Suppressor macrophage (primary cell): ENCODE measurements at places on chromosomes 5 and 9.

- DNase-seq, result no peak
Measured at GRCh38 chr5:142276517-142276916, 48.3 kb downstream of the SPRY4 start.

GRCh38 chr9:3517377-3518048, 8.3 kb downstream of the RFX3 start:
- peak; percentile 12 for DNase-seq

DNA sequence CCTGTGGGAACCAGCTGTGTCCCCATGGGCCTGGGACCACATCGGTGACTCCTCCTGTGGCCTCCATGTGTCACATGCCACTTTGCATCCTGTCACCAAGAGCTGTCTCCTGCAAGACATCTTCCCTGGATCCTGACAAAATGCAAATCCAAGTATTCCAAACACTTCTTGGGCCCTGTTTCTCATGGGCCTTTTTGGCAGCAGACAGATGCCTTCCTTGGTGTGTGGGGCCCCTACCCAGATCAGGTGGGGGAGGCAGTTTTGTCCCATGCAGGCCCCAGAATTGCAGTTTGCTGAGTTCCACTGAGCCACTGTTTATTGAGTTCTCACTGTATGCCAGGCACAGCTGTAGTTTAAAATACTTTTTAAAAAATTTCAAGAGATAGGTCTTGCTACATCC, 62.5 kb upstream of the GABRP start:
- DNase-seq, result no peak

- no peak for DNase-seq
Measured at GRCh38 chr9:121301881-121302286, 33.9 kb downstream of the GSN start.

DNA sequence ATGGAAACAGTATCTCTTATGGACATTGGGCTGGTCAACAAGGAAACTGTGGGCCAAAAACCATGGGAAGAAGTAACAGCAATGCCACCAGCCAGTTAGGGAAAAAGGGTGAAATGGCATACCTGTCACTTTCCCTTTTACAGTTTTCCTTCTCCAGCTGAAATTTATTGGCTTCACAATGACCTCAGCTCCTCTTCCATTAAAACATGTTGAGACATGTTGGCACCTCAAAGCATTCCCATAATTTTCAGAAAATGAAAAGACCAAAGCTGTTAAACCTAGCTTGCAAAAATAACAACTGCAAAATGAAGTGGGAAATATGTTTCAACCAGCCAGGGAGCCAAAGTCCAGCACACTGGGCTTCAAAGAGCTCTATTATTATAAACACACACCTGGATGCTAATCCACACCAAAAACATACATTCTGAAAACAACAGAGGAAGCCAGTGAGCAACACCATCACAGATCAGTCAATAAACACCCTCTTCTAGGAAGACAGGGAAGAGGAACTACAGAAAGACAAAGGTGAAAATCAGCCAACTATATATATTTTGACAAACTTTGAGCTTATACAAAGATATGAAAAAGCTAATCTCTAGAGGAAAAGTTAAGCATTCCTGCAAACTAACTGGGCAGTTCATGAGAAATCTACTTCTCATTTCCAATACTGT, 78.4 kb upstream of the PTGER4 start:
- DNase-seq, result no peak

- no peak for DNase-seq
Measured at GRCh38 chr5:149881874-149882273, 62.7 kb downstream of the PDE6A start.

- no peak for DNase-seq
Measured at GRCh38 chr9:7980691-7981289, 181.2 kb upstream of the DMAC1 start.

GRCh38 chr9:81321551-81321950, 367.8 kb downstream of the TLE1 start:
- no peak for DNase-seq

DNA sequence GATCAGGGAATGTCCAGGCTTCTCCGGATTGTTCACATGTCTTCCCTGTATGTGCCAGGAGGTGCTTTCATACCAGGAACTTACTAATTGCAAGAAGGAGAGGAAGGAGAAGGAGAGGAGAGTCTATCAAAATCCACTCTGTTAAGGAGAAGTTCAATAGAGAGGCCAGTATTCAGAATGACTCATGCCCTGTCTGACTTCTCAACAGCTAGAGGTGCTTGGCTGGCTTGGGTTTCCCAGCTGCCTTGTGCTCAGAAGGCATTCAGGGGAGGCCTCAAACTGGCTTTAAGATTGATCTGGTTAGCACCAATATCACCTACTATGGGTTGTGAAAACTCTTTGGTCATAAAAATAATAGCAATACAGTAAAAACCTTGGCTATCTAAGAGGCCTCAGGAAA, 167.9 kb upstream of the GLRA1 start:
- DNase-seq, result no peak

DNA sequence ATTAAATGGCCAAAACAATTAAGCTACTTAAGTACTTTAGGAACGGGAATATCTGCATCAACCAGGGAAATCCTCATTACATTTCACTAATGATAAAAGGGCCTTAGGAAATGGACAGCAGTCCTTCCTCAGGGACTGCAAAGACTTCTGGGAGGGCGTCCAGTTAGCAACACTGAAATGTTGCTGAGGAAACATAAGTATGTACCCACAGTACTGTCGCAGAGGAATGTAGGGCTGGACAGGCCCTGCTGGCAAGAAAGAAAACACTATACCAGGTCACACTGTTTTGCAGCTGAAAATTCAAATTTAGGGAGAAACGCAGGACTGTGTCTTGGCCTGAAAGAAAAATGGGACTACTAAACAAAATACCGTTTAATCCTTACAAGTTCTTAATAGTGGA, 1.3 kb downstream of the C5orf15 start:
- no peak for DNase-seq

DNA sequence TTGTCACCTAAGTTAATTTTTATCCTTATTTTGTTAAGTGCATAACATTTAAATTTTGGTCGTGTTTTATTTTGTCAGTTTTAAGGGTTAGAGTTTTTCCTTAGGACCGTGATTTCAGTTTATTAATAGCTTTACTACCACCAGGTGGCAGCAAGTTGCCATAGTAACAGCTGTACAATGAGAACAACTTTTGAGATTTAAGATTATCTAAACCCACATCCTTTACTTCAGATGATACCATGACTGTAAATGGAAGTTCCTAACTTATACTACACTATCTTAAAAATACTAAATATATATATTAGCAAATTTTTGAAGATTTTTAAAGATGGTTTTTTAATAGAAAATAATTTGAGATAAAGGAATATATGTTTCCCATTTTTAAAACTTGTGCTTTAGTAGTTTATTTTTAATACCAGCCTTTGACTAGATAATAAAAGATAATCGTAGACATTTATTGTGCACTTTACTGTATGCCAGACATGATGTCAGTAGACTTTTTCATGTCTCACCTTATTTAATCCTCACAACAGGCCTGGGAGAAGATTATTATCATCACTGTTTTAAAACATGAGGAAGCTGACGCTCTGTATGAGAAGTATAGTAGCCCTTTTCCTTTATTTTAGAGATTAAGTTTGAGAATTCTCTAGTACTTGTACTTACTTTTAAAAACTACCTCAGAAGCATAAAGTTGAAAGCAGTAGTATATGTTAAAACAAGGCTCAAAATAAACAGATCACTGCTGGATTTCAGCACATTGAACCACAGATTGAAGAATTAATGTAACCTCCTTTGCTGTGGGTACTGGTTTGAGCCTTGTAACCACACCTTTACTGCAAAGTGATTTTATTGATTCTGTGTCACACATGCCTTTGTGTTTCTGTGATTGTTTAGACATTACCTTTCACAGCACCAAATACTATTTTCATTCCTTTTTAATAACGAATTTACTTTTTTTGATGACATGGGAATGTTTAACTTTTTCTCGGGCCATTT, 27.5 kb downstream of the SREK1 start:
- peak; percentile 70 for DNase-seq

GRCh38 chr9:87524061-87524460, 26.4 kb downstream of the DAPK1 start:
- DNase-seq, result no peak

GRCh38 chr9:32503008-32503407, 23.0 kb downstream of the RIGI start:
- no peak for DNase-seq

DNA sequence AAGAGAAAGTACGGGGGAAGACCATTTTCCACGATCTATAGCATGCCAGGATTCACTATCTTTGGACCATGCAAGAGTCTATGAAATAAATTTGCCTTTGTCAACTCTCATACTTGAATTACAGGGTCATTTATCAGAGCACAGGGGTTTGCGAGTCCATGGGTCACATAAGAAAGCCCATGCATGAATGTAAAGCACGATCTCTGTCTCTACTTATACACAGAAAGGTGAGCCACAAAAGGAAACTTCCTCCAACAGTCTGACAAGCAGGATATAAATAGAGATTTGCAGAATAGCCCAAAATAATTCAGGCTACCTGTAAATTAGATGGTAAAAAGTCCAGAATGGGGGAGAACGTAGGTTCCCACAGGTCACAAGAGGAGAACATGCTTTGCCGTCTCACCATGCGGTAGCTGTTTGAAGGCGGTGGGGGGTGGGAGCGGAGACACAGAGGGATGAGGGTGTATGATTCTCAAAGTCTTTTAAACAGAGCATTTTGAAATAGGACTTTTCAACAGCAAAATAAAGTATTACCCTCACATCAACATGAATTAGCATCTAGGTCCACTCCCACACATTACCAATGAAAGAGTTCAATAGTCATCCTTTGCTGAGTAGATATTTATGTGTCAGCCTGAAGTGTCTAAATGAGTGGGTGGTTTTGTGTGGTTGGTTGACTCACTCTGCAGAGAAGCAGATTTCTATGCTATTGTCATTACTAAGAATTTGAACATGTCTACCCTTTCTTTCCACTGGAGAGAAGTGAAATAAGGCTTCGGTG, 279.7 kb downstream of the EBF1 start:
- peak; percentile 43 for DNase-seq

DNA sequence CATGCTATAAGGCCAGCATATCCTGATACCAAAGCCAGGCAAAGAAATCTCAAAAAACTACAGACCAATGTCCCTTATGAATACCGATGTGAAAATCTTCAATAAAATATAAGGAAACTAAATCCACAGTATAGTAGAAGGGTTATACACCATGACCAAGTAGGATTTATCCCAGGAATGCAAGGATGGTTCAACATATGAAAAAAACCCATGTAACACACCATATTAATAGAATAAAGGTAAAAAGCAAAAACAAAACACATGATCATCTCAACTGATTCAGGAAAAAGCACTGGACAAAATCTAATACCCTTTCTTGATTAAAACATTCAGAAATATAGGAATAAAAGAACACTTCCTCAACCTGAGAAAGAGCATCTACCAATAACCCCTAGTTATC, 6.1 kb downstream of the FBXL17 start:
- no peak for DNase-seq

GRCh38 chr5:58854441-58854840, 271.6 kb downstream of the RAB3C start:
- DNase-seq, result peak; percentile 5

- no peak for DNase-seq
Measured at GRCh38 chr5:5291357-5291756, 131.1 kb upstream of the ICE1 start.

- DNase-seq, result no peak
Measured at GRCh38 chr5:8561854-8562253, 692.9 kb downstream of the MTRR start.

DNA sequence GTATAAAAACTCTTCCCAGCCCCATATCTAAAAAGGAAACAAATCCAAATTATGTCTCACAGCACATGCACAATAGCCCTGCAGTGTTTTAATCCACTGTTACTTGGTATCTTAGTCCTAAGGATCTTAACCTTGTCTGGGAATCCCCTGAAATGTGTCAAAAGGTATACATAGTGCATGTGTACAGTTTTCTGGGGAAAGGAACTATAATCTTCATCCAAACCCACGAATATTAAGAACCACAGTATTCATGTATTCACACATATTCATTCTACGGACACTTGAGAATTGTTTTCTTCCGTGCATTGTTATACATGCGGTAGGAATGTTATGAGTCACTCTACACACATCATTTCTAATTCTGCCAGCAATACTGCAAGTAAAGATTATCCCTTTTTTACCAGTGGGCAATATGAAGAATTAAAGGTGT, 47.8 kb upstream of the SNX2 start:
- no peak for DNase-seq

GRCh38 chr5:96699186-96699820, 37.1 kb downstream of the CAST start:
- no peak for DNase-seq

DNA sequence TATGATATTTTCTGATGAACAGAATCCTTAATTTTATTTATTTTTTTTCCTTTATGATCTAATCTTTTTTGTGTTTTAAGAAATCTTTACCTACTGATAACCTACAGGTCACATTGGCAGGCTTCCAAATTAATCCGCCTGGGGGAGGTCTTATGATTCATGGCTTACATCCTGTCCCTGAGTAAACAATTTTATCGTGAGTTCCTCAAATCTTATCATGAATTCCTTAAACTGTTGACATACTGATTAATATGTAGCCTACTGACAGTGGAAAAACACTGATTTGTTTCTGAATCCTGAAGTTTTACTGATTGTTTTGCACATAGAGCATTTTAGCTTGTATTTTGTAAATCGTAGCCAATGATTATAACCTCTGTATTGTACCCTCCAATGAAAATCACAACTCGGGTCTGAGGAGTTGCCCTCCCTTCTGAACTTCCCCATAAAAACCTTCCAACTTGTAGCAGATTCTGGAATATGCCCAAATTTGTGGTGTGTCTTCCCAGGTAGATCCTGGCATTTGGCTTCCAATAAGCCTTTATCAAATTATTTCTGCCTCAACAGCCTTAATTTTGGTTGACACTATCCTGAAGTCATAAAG, 105.6 kb downstream of the VCAN start:
- DNase-seq, result peak; percentile 45

DNA sequence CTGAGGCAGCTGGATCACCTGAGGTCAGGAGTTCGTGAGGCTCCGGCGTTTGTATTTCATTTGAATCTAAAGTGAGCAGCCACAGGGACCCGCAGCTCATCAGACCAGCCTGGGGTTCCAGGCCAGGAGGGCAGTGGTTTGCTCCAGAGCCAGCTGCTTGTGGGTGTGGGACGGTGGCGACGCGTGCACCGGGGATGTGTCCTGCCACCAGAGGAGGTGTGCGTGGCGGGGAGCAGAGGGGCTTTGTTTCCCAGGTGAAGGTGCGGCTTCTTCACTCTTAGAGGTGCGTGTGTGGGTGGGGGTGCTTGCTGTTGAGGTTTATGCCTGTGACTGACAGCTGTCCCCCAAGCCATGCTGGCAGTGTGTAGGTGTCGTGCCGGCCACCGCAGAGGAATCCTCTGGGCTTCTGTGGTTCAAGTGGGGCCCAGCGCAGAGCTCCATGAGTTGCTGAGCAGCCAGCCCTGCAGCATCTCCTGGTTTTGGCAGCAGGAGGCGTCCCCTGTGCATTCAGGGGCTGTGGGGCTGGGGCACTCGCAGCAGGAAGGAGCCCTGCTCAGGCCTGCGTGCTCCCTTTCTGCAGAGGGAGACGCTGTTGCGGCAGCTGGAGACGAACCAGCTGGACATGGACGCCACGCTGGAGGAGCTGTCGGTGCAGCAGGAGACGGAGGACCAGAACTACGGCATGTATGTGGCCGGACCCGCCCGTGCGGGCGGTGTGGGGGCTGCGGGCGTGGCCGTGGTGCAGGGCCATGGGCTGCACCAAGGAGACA, 6.9 kb upstream of the AJM1 start:
- no peak for DNase-seq
